ENCODE measurements at places on chromosomes 11 and 22.
A peak's percentile ranks its signal among the peaks of the same experiment; 100 is the strongest.

DNA sequence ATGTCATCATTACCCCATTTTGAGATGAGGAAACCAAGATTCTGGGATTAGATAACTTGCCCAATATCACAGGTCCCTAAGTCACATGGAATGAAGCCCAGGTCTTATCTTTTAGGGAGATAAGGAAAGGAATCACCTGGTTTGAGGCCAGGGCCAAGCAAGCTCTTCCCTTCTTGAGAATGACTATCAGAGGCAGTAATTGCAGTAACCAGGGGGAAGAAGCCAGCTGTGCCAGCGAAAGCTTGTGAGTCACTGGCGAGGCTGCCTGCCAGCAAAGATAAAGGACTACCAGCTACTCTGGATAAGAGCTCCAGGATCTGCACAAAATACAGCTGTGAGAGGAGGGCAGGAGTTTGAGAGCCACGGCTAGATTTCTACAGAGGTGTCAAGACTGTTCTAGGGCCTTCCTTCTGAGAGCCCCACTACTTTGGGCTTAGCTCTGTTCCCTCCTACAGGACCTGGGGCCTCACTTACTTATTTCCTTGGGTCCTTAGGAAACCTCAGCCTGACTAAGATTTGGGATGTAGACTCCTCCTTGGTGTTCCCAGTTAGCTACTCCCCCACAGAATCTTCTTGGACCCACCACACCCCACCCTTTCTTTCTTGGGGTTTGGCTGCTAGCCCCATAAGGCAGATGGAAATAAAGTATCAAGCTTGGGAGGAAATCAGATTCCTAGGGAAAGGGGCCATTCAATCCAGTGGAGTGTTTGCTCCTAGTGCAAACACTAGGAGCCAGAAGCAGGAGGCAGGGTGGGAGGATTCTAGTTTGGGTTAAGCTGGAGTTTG lies 9.7 kb upstream of the CCKBR start:
- no peak for ATAC-seq

GRCh38 chr11:65645710-65646109 lies 7.8 kb downstream of the SIPA1 start:
- no peak for ATAC-seq

DNA sequence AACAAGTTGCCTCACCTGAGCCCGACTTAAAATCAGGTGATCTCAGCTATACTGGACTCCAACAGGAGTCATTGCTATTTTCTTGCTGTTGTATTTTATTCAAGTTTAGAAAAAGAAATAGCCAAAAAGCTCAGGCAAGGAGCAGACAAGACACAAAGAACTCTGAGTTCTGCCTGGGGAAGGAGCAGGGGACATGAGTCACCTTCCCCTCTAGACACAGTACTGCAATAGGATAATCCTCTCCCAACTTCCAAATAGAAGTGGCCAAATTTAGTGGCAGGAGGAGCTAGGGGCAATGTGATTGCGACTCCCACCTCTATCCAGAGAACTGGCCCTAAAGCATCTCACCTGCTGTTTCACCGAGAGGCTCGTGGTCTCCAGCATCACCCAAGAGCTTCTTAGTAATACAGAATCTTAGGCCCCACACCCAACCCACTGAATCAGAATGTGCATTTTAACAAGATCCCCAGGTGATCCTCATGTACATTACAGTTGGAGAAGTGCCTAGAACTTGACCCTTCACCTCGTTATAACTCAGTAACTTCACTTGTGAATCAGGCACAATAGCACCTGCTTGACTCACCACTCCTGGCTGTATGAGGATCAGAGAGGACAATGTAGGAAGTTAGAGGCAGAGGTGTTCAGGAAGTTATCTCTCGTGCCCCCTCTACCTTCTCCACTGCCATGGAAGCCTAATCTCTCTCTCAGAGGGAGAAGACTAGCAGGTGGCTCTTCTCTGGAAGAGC lies 56.8 kb upstream of the FBXO3 start:
- no peak for ATAC-seq

DNA sequence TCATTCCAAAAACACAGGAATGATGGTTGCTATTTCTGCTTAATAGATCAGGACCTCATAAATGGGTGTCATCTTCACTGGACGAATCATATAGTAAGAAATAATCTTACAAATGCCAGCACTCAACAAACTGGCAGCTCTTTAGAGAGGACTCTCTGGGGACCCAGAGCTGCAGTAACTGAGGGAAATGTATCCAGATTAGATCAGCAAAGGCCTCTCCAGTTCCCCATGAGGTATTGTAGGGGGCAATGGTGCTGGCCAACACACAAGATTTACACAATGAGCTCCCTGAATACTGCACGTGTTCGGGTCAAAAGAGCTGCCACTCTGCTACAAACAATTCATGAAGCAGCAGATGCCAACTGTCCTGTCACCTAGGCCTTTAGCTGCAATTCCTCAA lies 110.2 kb downstream of the RBFOX2 start:
- no peak for ATAC-seq

DNA sequence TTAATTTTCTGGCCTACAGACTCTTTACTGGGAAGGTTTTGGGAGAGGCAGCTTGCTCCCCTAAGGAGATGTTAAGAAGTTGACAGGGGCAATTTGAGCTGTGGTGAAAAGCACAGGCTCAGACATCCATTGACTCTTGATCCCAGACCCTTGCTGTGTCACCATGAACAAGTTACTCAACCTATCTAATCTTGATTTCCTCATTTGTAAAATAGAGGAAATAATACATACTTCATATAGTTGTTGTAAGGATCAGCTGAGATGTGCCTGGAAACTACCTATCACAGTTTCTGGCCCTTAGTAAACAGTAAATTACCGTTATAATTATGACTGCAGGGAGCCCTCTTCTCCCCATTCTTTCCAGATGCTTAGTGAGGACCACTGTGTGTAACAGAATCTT lies 16.6 kb upstream of the SCGB1D4 start:
- ATAC-seq = no peak

DNA sequence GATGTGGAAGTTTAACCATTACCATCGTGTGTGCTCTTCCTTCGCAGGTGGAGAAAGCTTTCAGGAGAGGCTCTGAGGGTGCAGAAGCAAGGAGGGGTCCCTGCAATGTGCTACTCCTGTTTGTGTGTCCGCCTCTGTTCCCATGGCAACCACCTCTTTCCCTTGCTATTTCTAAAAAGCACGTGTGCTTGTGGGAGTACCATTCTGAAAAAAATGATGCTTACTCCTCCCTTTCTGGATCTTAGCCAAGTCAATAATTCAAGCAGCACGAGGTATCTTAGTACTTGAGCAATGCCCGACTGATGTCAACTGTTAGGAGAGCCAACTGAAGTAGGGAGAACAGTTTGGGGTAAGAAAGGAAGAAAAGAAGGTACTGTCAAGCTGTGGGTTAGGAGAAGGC lies 628.7 kb downstream of the NTM start:
- no peak for ATAC-seq

DNA sequence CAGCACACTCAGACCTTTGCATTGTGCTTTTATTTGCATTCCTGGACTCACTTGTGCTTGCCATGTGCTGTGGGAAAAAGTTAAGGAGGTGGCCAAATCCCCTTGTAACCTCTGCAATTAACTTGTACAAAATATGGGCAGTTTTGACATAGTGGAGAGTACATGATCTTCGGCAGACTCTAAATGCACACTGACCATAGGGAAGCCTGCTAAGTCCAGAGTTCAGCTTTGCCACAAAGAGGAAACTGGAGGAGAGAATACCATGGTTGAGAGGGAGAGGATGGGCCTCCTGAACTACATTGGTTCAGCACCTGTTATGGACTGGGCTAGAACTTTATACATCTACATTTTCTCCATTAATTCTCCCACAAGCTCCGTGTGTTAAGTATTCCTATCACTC lies 37.6 kb upstream of the CEP295 start:
- ATAC-seq = no peak

DNA sequence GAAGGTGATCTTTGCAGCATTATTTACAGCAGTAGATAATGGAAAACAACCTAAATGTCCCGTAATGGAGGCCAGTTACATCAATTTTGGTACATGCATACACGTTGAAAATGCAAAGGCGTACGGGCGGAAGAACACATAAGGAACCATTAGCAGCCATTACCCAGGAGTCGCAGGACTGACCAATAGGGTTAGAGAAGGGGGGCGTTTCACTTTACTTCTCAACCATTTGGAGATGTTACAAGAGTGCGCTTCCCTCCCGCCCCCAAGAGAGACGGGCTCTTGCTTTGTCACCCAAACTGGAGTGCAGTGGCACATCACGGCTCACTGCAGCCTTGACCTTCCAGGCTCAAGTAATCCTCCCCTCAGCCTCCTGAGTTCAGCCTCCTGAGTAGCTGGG lies 52.8 kb upstream of the SLC35C1 start:
- ATAC-seq = no peak

GRCh38 chr11:128734103-128734831 lies 40.4 kb downstream of the FLI1 start:
- ATAC-seq = no peak

- no peak for ATAC-seq
Measured at GRCh38 chr11:80898910-80899309, 1458.1 kb upstream of the TENM4 start.

- ATAC-seq = no peak
Measured at GRCh38 chr22:37234736-37235711, 9.0 kb downstream of the RAC2 start.

- no peak for ATAC-seq
Measured at GRCh38 chr11:64150051-64150450, 15.9 kb downstream of the MACROD1 start.

- ATAC-seq = no peak
Measured at GRCh38 chr11:128417607-128418324, 169.6 kb downstream of the ETS1 start.

DNA sequence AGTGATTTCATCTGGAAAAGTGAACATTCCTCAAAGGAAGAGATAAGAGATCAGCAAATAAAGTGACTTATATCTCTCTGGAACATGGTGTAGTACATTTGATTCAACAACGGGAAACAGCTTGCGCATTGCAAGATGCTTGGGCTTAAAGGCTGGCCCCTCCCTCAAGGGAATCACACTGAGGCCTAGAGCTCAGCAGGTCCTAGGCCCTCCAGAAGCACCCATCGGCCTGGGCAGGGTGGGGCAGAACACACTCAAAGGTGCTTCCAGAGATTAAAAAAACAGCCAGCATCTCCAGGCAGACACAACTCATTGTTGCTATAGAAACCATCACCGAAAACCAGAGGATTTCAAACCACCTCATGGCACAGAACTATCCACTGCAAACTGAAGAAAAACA lies 69.0 kb upstream of the ARFGAP3 start:
- no peak for ATAC-seq

DNA sequence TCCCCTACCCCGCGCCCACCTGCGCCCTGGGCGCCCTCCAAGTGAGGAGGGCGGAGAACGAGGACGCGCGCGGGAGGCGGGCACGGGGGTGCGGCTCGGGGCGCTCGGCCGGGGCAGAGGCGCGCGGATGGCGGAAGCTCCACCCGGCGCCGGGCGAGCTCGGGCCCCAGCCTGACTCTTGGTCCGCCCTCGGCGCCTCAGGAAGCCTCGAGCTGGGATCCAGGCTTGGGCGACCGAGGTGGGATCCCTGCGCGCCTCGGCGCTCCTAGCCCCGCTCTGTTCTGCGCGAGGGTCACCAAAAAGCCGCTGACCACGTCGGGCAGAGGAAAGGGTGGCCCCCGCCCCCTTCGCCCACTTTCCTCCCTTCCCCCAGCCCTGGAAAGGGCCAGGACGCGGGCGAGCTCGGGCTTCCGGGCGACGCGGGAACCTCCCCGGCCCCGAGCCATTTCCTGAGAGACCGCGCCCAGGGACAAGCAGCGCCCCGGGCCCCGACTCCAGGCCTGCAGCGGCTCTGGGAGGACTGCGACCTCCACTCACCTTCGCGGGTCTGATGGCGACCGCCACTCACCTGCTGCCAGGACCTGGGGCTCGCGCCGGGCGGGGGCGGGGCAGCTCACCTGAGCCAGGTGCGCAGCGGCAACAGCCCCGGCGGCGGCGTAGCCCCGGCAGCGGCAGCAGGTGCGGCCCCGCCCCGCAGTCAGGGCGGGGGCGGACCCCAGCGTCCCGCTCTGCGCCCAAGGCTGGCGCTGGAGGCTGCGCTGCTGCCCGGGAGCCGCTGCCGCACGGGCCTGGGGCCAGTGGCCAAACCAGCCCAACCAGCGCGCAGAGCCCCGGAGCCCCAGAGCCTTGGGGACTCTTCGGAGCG lies 2.2 kb upstream of the SIGIRR start:
- peak; percentile 43 for ATAC-seq

DNA sequence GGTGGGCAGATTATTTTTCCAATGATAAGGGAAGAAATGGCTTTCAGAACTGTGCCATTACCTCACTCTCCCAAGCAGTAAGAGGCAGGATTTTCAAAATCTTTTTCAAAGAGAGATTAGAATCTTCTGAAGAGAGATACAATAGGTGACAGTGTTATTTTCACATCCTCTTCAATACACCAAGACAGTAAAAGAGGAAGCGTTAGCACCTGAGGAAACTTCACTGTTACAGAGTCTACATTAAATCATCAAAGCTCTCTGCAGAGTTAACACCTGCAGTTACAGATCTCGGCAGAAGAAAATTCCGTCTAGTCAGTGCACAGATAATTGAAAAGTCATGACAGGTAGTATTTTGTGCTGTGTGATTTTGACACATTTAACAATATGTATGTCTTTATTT lies 144.9 kb downstream of the PGR start:
- ATAC-seq = no peak

DNA sequence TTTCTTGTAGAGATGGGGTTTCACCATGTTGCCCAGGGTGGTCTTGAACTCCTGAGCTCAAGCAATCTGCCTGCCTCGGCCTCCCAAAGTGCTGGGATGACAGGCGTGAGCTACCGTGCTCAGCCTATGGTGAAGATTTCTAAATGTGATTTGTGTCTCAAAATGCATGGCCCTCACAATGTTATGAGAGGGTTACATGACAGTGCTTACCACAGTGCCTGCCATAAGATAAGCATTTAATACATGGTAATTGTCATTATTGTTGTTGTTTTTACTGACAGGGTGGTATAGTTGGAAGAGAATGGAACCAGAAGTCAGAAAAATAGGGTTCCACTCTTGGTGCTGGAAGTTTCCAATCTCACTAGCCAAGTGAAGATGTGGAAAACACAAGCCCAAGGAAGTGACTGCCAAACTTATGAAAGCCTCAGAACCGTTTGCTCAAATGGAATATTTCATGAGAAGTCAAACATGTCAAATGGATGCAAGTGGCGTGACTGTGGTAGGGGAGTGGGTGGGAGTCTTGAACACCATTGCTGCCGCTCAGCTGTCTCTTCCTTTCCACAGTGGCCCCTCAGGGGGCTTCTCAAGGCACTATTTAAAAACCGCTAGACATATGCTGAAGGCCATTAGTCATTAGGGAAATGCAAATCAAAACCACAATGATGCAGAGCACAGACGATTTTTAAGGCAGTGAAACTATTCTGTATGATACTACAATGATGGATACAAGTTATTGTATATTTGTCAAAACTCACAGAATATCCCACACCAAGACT lies 29.1 kb upstream of the LMO2 start:
- peak; percentile 53 for ATAC-seq

GRCh38 chr22:23884140-23884539 lies 10.0 kb upstream of the MIF start:
- ATAC-seq = no peak

GRCh38 chr22:27130906-27131305 lies 473.5 kb downstream of the MIAT start:
- ATAC-seq = no peak

DNA sequence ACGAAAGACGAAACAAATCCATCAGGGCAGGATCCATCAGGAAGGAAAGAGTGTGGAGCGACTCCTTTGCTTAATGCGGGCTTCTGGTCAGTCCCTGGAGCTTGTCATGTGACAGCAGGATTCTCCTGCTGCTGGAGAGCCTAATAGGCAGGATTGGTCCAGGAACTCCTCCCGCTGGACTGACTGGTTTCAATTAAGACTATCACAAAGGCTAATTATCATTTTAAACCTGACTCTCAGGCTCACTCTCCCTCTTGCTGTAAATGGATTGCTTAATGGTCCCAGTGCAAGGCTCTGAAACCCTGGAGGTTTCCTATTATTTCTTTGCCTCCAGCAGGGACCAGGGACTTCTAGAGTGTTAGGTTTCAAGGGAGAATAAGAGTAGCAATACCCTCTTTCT lies 493.8 kb downstream of the NTM start:
- no peak for ATAC-seq

Measured in activated CD4-positive, CD25-positive, alpha-beta regulatory T cell treated with anti-CD3 and anti-CD28 coated beads, Interleukin-2, amount 50 U/mL, for 24 hours (primary cell).